ENCODE measurements at places on chromosomes 13 and 19. TPM values are rescaled to one million over a fixed set of nuclear protein-coding genes. Genes with fewer than 3 reads are reported as not detected.

DNA sequence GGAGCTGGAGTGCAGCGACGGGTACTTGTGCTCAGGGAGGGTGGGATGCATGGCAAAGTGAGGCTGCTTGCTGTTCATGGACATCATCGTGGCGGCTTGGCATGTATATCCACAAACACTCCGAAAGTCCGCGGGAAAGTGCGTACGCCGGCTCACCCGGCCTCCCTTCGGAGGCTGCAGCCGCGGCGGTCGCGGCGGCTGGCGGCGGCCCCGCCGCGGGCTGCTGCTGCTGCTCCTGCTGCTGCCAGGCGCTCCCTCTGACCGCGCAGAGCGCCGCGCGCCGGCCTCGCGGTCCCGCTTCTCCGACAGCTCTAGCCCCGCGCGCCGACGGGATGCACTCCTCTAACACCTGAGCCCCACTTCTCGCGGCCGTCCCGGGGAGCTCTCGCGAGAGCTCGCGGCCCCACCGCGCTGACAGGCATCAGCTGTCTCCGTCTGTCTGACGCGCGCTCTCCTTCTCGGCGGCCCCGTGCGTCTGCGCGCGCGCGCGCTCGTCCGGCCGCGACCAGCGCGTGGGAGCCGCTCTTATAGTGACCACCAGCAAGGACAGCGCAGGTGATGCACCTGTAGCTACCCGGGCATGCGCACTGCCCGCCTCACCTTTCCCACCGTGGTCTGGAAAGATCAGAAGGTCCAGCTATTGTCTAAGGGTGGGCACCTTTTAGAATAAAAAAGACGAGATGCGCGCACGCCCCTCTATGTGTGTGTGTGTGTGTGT is at the start of gene POU4F1:
TSS of gene POU4F1 (minus strand) at position 313 of the 718 bp plus-strand sequence. CDS start at position 87, 226 bp downstream.
- peak; percentile 65 for DNase-seq

The JAK3 gene
- 4.9 TPM for total RNA-seq

GRCh38 chr13:81848291-81848690 is 1507.4 kb upstream of the SPRY2 start:
- DNase-seq, result no peak

DNA sequence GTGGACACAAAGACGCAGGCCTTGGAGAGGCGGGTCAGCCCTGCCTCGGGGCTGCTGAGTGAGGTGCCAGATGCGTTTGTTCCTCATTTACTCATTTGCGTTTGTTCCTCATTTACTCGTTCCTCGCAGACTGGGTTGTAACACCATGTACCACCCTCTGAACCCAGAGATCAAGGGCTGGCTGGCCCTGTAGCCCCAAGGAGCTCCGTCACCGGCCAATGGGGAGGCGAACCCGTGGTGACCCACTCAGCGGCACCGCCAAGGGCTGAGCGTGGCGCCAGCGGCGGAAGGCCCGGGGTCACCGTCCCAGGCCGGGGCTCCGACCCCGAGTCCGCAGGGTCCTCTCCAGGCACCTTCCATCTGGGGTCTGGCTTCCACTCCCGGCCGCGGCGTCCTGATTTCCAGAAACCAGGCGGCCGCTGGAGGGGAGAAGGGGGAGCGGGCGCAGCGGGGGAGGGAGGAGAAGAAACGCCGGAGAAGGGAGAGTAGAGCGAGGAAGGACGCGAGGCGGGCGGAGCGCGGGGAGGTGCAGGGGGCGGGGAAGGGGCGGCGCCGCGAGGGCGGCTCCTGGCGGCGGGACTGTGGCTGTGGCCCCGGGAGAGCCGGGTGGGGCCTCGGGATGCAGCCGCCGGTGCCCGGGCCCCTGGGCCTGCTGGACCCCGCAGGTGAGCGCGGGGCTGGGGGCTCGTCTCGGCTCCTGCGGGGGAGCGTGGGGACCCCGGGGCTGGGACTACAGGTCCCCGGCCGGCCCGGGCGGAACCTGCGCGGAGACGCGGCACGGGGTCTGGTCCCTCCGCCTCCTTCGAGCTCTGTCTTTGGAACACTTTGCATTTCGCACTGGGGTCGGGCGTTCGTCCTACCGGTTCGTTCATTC is at the start of gene TMEM255B:
TSS of gene TMEM255B (plus strand) at position 576 of the 874 bp plus-strand sequence. CDS start at position 620, 44 bp downstream.
- DNase-seq, result peak; percentile 94

DNA sequence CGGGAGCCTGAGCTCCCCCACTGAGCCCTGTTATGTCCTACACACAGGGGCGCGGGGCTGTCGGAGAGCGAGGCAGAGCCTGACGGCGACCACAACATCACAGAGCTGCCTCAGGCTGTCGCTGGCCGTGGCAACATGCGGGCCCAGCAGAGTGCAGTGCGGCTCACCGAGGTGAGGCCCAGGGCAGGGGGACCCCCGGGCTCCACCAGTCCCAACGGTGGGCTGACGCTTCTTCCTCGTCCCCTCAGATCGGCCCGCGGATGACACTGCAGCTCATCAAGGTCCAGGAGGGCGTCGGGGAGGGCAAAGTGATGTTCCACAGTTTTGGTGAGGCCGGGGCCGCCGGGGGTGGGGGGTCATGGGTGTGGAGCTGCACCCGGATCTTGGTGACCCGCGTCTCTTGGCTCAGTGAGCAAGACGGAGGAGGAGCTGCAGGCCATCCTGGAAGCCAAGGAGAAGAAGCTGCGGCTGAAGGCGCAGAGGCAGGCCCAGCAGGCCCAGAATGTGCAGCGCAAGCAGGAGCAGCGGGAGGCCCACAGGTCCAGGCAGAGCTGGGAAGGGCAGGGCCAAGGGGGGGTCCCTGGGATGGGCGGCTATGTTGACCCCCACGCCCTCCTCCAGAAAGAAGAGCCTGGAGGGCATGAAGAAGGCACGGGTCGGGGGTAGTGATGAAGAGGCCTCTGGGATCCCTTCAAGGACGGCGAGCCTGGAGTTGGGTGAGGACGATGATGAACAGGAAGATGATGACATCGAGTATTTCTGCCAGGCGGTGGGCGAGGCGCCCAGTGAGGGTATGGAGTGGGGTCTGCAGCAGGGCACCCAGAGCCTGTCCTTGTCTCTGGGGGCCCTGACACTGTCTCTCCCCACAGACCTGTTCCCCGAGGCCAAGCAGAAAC is 1.2 kb upstream of the P2RY11 start:
- DNase-seq, result peak; percentile 71

The ADGRL1 gene
- 28.4 TPM for total RNA-seq

The ZNF497 gene
- 0.33 TPM for total RNA-seq

DNA sequence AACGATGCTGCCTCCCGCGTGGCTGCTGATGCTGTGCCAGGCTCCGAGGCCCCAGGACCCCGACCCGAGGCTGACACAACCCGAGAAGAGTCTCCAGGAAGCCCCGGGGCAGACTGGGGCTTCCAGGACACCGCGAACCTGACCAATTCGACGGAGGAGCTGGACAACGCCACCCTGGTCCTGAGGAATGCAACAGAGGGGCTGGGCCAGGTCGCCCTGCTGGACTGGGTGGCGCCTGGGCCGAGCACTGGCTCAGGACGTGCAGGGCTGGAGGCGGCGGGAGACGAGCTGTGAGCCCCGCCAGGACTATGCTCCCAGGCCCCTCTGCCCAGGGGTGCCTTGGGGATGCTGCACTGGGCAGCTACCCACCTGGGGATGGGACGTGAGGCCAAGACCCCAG is 10.7 kb downstream of the SIRT6 start:
- no peak for DNase-seq

DNA sequence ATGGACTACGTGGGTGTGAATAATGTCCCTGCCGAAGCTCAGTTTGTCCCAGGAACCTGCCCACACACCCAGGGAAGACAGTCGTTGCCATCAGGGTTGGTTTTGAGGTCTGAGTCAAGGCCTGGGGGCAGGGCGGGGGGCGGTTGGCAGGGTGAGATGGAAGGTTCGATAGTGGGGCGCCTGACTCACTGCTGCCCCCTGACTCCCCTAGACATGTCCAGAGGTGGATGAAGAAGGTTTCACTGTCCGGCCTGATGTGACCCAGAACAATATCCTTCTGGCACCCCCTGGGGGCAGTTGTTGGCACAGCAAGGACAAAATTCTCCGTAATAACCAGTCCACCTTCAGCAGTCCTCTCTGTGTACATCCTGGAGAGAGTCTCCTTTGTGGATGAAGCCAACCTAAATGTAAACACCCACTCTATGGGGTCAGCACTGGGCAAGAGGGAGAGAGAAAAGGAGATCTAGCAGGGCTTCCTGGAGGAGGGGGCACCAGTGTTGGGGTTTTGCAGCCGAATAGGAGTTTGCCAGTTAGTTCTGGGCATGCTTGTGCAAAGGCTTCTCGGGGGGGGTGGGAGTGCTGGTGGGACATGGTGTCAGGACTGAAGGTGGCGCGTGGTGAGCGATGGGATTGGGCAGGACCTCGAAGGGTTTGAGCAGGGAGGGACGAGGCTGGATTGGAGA is 19.6 kb upstream of the B3GNT3 start:
- DNase-seq, result no peak

DNA sequence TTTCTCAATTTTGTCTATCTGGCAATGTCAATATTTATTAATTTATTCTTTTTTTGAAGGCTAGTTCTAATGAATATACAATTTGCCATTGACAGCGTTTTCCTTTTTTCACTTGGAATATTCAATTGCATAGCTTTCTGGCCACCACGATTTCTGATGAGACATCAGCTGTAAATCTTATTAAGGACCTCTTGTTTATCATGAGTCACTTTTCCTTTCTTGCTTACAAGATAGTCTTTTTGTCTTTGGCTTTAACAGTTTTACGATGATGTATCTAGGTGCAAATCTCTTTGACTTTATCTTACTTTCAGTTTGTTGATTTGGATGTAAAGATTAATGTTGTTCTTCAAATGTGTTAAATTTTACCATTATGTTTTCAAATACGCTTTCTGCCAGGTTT is 991.6 kb upstream of the SLC10A2 start:
- DNase-seq, result no peak

DNA sequence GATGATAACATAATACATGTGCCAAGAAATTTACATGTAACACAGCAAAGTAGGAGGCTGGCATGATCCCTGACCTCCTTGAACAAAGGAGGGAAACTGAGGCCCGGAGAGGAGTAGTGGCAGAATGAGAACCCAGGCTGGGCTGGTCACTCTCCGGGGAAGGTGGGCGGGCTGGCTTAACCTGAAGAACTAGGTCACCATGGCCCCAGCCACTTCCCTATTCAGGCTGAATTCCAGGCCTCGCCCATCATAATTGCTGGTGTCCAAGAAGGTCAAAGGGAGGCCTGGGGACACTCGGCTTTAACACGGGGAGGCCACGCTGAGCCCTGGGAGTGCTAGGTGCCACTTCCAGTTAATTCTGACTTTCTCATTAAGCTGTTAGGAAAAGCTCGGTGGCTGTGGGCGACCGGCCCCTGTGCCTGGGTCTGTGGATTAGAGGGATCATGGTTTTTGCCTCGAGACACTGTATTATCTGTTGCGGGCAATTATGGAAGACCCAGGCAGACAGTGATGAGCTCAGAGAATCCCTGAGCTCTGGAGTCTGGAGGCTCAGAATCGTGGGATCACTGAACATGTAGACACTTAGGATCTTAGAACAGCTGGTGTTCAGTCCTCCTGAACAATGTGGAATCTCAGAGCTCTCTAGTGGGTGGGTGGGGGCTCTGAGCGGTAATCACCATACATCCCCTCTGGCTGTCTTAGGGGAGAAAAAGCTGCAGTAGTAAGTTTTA is 5.0 kb upstream of the TINCR start:
- DNase-seq, result no peak

DNA sequence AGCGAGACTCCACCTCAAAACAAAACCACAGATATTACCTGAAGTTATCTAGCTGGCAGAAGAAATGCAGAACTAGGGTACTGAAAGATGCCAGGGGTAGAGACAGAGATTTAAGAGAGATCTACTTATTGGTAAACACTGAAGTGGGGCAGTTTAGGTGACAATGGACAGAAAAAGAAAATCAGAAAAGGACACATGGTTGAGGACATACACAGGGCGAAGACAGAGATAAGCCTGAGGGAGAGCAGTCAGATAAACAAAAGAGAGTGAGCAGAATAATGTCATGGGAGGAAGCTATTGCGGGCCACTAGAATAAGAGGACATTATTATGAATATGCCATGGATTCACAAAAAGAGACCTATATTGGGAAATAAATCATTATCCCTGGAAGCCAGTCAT is 3.3 kb downstream of the NEK5 start:
- DNase-seq, result no peak

The ANGPTL4 gene
- 8.5 TPM for total RNA-seq

GRCh38 chr19:21566073-21566472 is 60.7 kb downstream of the ZNF429 start:
- DNase-seq, result no peak

DNA sequence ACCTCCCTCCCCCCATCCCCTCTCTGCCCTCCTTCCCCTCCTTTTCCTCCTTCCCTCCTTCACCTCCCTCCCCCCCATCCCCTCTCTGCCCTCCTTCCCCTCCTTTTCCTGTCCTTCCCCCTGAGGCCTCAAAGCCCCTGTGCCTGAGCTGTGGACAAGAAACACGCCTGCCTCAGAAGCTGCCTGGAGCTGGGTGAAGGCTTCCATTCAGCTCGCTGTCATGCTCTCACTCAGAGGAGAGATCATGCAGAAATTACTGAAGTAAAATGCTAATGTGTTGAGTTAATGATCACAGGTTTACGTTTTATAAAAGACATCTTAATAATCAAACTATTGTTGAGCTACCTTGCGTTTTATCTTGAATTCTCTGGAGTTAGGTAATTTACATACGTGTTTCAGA is 114.5 kb downstream of the ATP11A start:
- no peak for DNase-seq

DNA sequence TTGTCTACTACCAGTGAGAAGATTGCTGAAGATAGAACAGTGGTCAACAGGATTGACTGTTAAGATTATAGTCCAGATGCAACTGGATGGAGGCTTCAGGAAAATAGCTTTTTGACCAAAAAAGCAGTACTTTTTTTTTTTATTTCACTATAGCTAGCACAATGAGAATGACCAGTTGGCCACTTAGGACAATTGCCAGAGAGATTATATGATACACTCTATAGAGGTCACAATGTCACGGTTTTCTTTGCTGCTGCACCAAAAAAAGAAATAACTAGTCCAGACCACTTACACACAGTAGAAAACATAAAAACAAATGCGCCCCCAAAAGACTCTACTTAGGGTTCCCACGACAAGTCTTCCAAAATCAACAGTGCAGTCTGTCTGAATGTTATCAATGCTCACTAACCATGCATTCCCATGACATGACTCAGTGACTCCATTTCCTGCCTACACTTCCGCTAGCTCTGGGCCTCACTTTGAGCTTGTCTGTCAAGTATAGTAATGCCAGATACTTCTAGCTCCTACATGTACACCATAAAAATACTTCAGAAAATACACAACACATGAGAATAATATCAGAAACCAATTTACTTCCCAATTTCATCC is 209.1 kb upstream of the STARD13 start:
- DNase-seq, result no peak
